ENCODE measurements at places on chromosomes 7 and 10.

- DNase-seq = no peak
These were observed 22.1 kb upstream of the HSPB1 start for GRCh38 chr7:76280408-76280807.

GRCh38 chr10:30170814-30171213, 111.4 kb upstream of the JCAD start:
- no peak for DNase-seq

DNA sequence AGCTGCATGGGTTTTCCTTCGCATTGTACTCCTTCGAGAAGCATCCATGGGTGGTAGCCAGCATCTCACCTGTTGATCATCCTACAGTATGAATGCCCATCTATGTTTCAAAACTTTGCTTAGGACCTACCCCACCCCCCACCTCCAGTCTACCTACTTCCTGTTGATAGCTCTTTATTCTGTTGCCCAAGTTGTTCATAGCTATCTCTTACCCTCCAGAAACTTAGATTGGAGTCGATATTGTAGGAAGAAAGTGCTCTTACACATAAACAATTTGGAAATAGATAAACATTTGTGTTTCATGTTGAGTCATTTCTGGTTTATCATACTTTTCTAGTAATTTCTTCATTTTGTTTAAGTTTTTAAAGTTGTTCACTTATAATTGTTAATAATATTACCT, 90.1 kb downstream of the FAS start:
- DNase-seq = no peak

DNA sequence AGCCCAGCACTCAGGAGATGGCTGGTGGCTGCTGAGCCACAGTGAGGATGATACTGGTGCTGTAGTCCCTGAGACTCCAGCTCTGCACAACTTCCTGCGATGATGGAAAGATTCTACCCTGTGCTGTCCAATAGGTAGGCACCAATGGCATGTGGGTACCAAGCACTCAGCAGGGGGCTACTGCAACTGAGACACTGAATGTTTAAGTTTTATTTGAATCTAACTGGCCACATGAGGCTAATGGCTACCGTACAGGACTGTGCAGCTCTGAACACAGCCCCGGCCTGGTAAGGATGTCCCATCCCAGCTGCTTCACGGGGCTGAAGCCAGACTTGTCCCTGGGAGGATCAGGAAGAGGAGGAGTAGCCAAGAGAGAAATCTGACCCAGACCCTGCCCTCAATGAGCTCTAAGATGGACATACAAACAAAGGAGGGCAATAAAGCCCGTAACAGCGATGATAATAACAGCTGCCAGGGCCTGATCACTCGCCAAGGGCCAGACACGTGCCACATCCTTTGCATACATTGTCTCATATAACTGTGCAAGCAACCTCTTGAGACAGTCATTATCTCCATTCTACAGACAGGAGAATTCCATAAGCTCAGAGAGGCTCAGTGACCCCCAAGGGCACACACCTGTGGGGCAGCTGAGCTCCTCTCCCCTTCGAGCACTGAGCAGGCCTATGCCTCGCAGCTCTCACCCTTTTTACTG, 3.8 kb downstream of the GPRIN2 start:
- DNase-seq = no peak

DNA sequence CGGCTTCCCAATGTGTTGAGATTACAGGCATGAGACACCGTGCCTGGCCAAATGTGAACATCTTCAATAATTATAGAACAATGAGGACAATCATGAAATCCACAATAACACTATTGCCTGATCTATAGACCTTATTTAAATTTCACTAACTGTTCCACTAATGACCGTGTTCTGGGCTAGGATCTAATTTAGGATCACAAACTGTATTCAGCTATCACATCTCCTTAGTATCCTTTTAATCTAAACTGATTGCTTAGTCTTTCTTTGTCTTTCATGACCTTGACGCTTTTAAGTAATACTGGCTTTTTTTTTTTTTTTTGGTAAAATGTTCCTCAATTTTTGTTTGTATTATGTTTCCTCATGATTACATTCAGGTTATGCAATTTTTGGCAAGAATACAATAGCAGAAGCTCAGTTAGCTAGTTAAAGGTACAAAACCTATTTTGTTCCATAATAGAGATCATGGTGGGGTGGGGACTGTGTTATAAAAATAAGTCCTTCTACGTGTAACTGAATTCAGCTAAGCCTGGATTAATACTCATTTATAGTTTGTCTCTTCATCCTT, 158.4 kb downstream of the AOAH start:
- no peak for DNase-seq

- no peak for DNase-seq
These were observed 563.6 kb downstream of the TCERG1L start for GRCh38 chr10:130747946-130748345.

DNA sequence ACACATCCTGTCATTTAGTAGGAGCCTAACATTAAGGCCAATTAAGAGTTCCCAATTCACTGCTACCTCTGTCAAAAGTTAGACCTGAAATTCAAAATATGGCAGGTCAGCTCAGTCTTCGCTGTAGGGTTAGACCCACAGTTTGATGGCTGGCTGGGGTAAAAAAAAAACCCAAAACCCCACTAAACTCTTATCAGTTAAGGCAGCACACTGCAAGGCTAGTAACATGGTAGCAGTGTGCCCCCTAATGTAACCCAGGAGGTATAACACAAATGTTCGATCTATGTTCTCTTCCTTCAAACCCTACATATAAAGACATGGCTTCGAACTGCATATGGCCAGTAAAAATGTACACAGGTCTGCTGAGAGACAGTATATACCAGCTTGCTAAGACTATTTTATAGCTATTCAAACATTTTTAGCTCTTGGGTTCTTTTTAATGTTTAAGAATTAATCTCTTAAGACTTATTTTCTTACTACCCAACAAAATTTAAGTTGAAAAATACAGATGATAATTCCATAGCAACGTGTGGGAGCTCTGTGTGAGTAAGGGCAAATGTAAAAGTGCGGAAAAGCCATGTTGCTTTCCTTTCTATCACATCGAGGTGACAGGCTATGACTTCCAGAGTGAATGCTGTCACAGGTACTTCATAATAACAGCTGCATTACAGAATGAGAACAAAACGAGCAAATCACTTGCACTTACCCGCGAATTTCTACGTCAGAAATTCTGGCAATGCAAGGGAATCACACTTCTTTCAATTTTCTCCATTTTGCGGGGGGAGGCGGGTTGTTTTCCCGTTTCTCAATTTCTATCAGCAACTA, 168.4 kb upstream of the IMMP2L start:
- no peak for DNase-seq

DNA sequence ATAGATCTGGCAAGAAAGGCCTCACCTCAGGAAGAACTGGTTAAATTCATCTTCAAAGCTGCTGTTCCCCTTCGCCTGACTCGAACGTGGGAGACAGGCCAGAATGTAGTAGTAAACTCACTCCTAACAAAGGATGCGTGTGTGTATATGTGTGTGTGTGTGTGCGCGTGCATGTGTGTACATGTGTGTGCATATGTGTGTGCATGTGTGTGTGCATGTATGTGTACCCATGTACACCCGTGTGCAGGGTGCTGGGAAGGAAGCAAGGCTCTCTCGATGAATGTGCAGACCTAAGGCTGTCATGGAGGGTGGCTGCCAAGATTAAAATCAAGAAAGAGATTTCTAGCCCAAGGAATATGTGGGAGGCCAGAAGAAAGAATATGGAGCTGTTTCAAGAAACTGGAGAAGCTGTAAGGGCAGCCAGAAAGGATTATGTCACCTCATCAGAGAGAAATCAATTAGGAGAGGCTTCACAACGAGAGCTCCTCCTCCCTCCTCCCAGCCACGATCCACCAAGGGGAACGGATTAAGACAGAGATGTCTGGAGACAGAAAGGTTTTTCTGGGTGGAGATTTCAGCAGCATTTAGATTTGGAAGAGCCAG, 34.0 kb upstream of the LBX1 start:
- DNase-seq = no peak

GRCh38 chr10:31769564-31769963, 159.1 kb downstream of the ARHGAP12 start:
- no peak for DNase-seq

- no peak for DNase-seq
These were observed 61.8 kb upstream of the TRIL start for GRCh38 chr7:29019896-29020295.

- no peak for DNase-seq
These were observed 601.4 kb upstream of the MGMT start for GRCh38 chr10:128865436-128866195.

- DNase-seq = no peak
These were observed 12.6 kb upstream of the AOAH start for GRCh38 chr7:36736899-36737211.

DNA sequence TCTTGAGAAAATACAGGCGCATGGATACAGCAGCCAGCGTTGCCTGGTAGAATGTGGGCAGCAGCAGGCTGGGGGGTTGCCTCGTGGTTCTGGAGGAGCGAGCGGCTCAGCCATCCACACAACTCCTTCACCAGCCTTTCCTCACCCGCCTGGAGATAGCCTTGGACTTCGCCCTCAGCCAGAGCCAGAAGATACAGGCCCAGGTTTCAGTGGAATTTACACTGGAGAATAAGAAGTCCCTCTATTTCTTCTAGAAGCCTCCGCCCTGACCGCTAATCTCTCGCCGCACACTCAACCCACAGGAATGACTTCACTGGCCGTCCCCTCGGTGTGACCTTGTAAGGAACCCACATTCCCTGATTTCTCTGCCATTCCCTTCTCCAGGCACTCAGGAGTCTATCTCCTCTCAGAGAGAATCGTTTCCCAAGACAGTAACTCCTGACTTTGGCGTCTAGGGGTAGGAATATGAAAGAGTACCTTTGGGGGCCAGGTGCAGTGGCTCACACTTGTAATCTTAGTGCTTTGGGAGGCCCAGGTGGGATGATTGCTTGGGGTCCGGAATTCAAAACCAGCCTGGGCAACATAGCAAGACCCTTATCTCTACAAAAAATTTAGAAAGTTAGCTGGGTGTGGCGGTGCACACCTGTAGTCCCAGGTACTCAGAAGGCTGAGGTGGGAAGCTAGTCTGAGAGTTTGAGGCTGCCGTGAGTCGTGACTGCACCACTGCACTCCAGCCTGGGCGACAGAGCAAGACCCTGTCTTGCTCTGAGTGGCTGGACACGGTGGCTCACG, 52.0 kb upstream of the ECHDC3 start:
- no peak for DNase-seq

GRCh38 chr7:1620835-1621234, 49.2 kb upstream of the ELFN1 start:
- no peak for DNase-seq
